Stimulated activated CD4-positive, alpha-beta T cell treated with anti-CD3 and anti-CD28 coated beads, TNF-alpha, amount 100 ng/mL, for 48 hours (primary cell): ENCODE measurements at places on chromosomes 3 and 15.

- DNase-seq = no peak
Observed at GRCh38 chr15:45535486-45536042, 13.0 kb upstream of the SLC30A4 start.

- DNase-seq = no peak
Observed at GRCh38 chr15:69217381-69217780, 56.9 kb downstream of the GLCE start.

DNA sequence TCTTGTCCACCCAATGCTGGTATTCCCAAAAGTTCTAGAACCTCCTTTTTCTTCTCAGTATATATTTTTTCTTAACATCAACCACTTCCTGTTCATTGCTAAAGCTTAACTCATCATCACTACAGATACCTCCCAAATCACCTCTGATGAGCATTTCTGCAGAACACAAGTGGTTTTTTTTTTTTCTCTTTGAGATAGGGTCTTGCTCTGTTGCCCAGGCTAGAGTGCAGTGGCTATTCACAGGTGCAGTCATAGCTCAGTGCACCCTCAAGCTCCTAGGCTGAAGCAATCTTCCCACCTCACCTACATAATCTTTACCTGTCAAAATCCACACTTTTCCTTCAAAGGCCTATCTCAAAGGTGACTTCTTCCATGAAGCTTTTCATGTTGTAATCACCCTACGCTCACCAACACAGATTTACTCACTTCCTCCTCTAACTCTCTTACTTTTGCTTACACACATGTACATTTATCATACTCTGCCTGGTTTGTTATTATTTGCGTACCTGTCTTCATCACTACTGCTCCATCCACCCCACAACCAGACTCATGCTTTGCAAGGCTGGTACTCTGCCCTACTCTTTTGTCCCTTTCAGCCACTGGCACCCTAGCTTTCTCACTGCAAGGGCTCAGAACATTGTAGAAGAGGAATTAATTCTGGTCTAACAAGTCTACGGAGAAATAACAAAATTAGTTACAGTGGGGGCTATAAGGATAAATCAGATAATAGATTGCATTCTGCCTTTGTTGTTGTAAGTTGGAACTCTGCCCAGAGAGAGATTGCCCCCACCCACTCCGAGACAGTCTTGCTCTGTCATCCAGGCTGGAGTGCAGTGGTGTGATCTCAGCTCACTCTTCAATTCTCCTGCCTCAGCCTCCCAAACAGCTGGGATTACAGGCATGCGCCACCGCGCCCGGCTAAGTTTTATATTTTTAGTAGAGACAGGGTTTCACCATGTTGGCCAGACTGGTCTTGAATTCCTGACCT, 27.5 kb downstream of the HERC1 start:
- DNase-seq = no peak

GRCh38 chr3:126439968-126440708, 35.6 kb downstream of the ZXDC start:
- no peak for DNase-seq

- no peak for DNase-seq
Observed at GRCh38 chr15:78239811-78240210, 5.4 kb upstream of the ACSBG1 start.

DNA sequence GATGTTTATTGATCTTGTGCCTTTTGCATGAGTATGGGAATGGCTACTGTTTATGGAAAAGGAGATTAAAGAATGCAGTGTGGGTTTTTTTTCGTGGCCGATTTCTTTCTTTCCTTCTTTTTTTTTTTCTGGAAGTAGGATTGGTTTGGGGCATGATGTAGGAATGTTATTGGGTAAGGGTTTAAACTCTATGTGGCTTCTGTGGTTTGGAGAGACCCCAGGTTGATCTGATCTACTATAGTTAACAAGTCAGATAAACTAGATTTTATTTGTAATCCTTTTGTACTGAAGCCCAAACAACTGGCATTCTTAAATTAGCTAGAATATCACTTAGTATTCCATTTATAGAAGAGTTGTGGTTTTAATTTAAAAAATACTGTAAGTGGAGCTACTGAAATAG, 304.8 kb downstream of the LPP start:
- no peak for DNase-seq

- DNase-seq = no peak
Observed at GRCh38 chr3:175713268-175713667, 854.1 kb downstream of the NAALADL2 start.

GRCh38 chr3:185779461-185779860, 45.4 kb downstream of the IGF2BP2 start:
- DNase-seq = no peak

- DNase-seq = no peak
Observed at GRCh38 chr3:175015056-175015635, 156.0 kb downstream of the NAALADL2 start.

GRCh38 chr3:179037351-179037750, 34.3 kb downstream of the ZMAT3 start:
- DNase-seq = peak; percentile 54

DNA sequence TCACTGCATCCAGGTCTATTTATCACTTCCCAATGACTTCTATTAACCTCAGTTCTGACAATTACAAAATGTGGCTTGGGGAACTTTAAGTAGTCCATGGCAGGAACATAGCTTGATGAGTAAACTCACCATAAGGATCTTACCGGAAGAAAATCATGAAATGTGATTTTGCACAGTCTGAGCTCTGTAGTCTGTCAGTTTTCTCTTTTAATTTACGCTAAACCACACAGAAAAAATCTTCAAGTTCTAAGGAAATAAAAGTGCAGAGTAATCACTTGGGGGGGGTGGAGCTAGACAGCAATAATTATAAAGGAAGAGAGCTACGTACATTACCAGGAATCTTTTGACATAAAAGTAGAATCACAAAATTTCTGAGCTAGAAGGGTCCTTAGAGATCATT, 9.2 kb downstream of the TBC1D5 start:
- DNase-seq = no peak

DNA sequence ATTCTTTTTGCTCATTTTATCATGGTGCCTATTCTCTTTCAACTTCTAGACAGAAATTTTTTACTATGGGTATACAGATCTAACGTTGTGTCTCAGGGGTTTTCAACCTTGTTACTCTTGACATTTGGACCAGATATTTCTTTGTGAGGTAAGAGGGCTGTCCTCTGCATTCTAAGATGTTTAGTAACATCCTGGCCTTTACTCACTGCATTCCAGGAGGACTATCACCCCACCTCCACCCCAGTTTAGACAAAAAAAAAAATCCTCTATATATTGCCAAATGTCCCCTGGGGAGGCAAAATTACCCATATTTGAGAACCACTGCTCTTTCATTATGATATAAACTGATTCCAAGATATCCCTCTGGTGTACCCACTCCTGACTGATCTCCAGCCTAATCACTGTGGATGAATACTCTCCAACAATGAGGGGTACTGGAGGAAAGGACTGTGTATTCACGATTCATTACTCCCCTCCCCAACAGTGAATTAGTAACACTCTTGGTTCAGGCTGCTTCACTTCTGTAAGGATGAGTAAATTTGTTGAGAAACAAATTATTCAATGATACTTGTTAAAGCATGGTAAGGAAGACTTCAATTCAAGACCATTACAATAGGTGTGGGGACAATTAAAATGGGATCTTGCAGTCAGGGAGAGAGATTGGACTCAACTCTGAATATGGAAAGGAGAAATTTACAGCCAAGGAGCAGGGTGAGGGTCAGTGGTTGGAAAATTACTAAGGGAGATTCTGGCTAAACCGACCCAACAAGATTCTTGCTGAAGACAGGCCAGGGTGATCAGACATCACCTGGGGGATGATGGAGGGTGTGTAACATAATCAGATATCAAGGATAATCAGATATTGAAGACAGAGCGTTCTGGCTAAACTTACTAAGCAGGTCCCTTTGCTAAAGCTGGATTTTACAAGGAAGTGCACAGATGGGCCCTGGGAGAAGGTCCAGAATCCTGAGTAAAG, 123.8 kb upstream of the DAZL start:
- DNase-seq = no peak

DNA sequence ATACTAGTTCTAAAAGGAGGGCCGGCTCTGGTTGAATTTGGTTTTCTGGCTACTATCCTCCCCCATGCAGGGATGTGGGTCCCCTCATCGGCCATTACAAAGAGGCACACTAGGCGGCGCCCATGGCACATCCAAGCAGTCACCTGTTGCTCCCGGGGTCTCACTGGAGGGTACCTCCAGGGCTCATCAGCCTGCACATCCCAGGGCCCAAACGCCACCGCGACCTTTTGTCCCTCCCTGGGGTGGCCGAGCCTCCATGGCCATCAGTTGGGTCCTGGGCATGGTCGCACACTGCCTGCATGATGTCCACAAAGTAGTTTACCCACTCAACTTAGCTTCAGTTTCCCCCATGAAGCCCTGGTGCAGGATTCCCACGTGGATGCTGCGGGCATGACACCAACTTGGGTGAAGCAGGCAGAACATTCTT, 28.3 kb downstream of the IDH3A start:
- DNase-seq = no peak

GRCh38 chr3:128703561-128703960, 22.4 kb upstream of the RAB7A start:
- DNase-seq = no peak

DNA sequence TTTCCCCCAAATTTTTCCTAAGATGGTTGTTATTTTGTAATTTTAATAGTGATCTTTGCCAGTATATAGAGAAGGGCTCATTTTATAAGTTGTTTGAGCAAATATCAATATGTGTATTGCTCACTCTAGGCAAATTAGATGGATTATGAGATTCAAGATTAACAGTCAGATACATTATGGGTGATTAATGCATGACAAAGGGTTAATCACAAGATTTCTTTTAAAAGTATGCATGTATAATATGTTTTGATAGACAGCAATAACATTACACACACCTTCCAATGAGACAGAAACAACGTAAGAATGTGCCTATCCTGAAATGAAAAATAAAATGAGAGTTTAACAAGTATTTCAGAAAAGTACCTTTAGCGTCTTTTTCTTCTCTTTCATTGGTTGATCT, 547.6 kb upstream of the AGTR1 start:
- DNase-seq = no peak

DNA sequence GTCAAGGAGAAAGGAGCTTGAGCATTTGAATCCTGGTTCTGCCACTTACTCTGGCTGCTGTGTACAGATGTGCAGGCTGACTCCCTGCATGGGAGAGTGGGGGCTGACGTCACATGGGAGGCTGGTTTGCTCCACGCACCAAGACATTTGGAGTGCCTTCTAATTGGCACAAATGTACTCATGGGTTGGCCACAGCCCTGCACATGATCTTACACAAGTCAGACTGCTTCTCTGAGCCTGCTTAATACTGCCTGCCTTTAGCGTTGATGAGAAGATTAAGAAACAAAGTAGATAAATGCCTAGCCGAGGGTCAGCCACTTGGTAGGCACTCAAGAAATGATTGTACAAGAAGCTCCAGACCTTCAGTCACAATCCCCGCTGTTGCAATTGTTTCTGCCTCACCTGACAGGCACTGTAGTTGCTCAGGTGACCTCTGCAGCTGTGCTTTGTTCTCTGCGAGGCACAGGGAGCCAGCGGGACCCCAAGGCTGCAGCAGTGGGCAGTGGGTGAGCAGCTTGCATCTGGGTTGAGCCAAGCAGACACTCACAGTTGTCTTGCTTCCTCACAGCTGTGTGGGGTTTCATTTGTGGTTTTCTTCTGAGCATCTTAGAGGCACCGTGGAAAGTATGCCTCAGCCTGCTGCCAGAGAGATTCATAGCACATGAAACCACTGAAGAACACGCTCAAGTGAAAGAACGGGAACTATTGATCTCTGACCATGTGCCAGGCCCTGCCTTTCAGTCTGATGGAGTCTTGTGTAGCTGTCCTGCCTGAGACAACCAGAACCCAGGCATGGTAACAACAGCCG, 33.1 kb downstream of the GRK7 start:
- DNase-seq = peak; percentile 63

GRCh38 chr15:35671197-35671596, 125.2 kb upstream of the DPH6 start:
- no peak for DNase-seq

DNA sequence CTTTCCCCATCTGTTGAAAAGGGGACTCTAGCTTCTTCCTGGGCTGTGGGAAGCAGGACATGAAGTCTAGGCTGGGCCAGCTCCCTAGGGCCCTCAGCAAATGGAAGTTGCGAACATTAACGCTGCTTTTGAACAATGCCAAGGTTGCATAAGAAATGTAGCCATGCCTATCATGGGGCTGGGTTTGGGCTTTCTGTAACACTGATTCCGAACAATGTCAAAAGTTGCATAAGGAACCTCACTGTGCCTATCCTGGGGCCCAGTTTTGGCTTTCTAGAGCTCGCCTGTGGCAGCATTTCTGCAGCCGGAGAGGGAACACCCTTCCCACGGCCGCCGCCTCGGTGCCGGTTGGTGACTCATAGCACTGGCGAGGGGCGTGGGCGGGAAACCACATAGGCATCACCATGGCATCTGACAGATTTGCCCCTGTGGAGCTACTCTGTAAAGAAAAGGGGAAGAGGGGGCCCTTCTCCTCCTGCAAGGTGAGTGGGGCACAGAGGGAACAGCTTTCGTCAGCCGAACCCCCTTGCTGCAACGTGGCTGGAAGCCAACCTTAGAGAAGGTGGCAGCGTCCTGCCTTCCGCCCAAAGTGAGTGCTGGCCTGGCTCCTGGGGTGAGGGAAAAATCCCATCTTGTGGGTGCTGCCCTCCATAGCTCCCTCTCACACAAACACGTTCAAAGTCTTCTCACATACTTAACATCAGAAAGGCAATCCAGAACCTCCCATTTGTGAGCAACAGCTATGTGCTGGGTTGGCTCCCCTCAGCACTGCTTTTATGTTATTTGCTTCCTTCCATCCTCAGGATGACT, 46.6 kb upstream of the ATP2B2 start:
- DNase-seq = peak; percentile 78

DNA sequence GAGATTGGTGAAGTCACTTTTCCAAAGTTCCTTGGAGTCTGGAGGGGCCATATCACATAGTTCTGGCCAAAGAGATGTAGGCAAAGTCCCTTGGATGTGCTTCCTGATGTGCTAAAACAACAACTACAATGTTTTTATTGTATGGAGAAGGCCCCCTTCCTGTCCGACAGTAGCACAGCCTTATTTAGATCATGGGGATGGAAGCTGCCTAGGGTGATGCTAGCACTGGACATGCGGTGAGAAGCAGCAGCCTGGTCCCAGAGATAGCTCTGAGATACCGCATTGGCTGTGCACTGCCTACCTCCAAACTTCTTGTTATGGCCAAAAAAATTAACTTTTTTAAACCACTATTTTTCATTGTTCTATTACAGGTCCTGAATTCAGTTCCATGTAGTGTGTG, 137.6 kb downstream of the AQP9 start:
- no peak for DNase-seq

GRCh38 chr3:141808586-141808985, 45.4 kb downstream of the GRK7 start:
- no peak for DNase-seq
